ENCODE measurements at places on chromosomes 16 and 17.

DNA sequence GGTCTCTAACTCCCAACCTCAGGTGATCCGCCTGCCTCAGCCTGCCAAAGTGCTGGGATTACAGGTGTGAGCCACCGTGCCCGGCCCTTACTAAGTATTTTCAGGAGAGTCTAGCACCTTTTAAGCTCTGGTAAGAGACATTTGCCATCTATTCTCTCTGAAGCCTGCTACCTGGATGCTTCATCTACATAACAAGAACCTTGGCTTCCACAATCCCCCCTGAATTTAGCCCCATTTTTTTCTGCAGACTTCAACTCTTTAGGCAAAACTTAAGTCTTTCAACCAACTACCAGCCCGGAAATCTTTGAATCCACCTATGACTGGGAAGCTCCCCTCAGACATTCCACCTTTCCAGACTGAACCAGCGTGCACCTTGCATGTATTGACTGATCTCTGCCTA lies 14.0 kb upstream of the UBE2I start:
- DNase-seq, result no peak

- no peak for DNase-seq
These were observed 458 bp downstream of the ENKD1 start for GRCh38 chr16:67666032-67666551.

GRCh38 chr16:61544165-61544564 lies 492.1 kb downstream of the CDH8 start:
- no peak for DNase-seq

- DNase-seq, result no peak
These were observed 2.0 kb downstream of the RBBP6 start for GRCh38 chr16:24541233-24541933.

- DNase-seq, result no peak
These were observed 295.3 kb downstream of the SOX9 start for GRCh38 chr17:72416054-72416675.

DNA sequence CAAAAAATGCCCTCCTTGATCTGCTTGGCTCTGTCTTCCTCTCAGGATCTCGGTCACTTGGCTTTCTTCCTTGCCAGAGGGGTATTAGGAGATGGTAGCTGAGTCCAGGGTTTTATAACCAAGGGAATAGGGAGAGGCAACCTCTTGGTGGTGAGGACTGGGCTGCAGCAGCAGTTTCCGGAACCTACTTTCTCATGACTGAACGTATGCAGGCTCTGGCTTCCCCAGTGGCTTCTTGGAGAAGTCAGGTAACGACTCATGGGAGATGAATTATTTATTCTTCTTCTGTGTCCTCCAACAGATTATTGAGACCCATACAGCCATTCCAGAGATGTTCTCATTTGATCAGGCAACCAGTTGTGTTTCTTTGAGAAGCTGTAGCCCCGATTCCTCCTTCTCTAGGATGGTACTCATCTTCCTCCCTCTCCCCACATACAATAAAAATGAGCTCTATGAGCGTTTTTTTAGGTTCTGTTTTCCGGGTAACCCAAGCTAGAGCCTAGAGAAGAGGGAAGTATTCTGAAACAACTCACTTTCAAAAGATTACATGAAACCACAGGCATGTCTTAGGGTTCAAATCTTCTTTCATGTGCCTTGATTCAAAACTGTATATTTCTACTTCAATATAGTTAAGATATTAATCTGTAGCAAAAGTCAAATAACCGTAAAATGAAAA lies 22.3 kb upstream of the DHX40 start:
- no peak for DNase-seq

GRCh38 chr17:27540318-27541101 lies 84.3 kb downstream of the KSR1 start:
- no peak for DNase-seq

- no peak for DNase-seq
These were observed 211.7 kb downstream of the C16orf78 start for GRCh38 chr16:49585143-49585832.

DNA sequence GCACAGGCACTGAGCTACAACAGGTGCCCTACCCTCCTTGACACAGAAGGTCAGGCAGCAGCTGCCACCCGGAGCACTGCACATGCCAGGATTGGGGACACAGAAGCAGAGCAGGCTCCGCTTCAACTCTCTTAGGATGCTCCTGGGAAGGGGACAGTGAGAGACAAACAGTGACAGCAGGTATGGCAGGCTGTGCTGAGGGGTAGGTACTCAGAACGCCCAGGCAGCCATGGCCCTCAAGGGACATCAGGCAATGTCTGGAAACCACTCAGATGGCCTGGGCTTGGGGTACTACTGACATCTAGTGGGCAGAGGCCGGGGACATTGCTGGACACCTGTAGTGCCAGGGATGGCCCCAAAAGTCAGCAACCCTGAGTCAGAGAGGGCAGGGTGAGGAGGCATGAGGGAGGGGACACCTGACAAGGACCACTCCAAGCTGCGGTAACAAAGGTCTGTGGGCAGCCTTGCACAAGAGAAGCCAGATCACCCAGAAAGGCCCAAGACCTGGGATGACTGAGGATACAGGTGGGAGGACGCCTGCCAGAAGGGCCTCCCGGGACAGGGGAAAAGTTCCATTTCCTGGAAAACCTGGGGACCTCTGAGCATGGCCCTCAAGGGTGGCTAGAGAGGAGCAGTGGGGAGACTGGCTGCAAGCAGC lies 21.2 kb downstream of the PEMT start:
- DNase-seq, result no peak

DNA sequence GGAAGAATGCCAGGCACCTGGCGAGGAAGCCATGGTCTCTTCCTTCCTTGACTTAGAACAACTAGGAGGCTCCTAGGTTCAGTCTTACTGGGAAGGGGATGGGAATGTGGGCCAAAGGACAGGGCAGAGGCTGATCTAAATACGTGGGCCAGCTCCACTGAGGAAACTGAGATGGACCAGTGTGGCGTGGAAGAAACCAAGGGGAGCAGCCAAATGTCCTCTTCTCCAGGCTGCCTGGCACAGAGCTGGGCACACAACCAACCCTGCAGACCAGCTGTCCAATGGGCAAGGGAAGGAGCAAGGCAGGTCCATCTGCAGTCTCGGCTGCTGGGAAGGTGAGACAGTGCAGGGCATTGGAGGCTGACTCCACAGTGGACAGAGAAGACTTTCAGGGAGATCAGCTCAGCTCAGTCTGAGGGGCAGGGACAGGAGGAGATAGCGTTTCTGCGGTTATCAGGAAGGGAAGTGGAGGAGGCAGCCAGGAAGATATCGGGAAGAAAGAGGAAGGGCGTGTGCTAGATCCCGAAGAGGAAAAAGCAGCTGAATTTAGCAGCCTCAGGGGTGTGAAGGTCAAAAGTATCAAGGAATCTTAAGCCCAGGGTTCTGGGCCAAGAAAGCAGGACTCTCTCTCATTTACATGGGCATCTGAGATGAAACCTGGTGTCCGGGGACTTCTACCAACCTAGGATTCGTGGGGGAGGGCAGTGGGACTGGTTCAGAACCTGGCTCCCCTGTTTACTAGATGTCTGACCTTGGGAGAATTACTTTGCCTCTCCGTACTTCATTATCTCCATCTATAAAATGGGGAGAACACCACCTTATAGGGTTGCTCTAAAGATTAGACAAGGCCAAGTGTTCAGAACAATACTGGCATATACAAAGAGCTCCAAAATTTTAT lies 1.8 kb downstream of the KIFC3 start:
- no peak for DNase-seq

- DNase-seq, result no peak
These were observed 106.9 kb downstream of the RGS9 start for GRCh38 chr17:65243838-65244625.

DNA sequence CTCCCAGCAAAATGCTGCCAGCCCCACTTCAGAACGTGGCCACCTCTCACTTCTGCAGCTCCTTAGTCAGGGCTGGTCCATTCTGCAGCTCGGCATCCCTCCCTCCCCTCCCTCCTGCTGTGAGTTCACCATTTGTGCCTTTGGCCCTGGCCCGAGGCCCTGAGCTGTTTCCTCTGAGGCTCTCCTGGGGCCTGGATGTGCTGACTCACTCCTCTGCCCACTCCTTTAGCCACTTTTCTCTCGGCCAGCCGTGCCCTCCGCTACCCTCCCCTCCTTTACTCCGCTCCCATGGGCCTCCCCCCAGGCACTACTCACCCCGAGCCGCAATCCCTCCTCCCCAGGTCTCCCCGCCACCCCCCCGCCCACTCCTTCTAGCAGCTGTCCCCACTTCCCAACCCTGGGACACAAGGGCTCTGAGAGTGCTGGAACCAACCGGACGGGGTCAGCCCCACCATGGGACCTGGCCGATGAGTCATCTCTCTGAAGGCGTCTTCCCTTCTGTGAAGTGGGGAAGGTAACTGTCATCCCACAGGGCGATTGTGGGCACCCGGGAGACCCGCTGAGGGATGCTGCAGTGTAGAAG lies 11.5 kb downstream of the KCNG4 start:
- DNase-seq, result no peak

GRCh38 chr17:17675416-17675815 lies 5.8 kb upstream of the RAI1 start:
- DNase-seq, result no peak

DNA sequence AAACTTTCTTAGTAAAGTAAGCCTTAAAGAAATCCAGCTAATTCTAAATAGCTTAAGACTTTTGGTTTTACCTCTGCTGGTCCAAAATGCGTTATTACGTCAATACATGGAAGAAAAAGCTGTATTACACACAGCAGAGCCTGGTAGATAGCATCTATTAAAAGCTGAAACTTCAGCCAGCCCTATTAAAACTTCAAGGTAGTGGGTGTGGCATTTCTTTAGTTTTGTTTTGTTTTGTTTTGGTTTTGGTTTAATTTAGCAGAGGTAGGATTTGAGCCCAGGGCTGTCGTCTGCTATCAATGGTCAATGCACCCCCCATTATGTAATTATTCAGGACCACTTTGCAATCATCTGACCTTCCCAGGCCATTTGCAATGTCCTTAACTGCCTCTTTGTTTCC lies 318.4 kb upstream of the MAF start:
- no peak for DNase-seq

DNA sequence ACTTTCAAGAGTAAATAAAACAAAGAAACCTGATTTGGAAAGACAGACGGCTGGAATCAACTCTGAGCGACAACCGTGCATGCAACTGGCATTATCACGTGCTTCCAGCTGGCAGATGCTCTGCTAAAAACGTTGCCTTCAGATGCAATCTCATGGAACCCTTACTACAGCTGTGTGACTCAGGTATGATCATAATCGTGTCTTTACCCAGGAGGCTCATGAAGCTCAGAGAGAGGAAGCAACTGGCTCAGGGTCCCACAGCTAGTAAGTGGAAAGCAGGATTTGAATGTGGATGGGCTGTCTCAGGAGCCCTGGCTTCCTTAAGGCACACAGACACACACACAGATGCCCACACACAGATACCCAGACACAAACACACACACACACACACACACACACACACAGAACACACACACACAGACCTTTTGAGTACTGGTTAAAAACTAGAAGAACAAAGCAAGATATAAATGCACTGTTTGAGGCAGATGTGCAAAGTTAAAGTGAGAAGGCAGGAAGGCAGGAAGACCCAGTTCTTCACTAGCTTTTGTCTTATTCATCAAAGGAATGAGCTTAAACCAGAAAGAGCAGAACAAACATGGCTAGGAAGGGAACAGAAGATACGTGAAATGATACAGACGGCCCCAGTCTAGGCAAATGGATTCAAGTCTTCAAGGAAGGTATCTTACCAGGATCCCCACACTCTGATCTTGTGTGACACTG lies 275.2 kb downstream of the MAF start:
- DNase-seq, result no peak

GRCh38 chr17:1232786-1233185 lies 37.5 kb upstream of the BHLHA9 start:
- no peak for DNase-seq

DNA sequence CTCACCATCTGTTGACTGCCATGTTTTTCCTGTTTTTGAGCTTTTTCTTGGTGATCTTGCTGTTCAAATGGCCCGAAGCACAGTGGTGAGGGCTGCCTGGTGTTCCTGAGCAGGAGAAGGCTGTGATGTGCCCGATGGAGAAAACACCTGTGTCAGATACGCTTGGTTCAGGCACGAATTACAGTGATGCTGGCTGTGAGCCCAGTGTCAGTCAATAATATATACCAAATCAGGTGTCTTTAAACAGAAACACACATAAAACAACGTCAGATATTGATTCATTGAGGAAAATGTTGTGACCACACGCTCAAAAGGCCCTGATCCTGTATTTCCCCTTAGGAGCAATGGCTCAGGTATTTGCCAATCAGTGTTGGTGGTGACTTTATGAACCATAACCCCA lies 111.7 kb downstream of the SDR42E1 start:
- DNase-seq, result no peak

DNA sequence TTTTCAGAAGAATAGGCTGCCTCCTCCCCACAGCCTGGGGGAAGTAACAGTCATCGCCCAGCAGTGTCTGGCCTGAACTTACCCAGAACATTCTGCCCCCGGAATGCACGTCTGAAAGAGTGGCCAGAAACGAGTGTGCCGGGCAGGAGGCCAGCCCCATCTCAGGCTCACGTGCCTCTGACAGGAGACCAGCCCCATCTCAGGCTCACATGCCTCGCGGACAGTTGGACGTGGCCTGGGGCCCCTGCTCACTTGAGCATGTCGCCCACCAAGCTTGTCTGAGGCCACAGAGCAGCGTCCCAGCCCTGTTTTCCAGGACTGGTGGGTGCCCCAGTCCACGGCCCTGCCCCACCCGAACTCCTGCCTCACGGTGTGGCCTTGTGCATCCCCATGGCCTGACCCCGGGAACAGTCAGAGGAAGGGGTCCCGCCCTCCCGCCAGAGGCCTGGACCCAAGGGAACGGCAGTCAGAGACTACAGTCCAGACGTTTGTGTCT lies 16.3 kb upstream of the CDH15 start:
- DNase-seq, result no peak

GRCh38 chr16:61555718-61556441 lies 480.4 kb downstream of the CDH8 start:
- DNase-seq, result no peak

GRCh38 chr16:53219795-53220454 lies 165.1 kb downstream of the CHD9 start:
- no peak for DNase-seq

DNA sequence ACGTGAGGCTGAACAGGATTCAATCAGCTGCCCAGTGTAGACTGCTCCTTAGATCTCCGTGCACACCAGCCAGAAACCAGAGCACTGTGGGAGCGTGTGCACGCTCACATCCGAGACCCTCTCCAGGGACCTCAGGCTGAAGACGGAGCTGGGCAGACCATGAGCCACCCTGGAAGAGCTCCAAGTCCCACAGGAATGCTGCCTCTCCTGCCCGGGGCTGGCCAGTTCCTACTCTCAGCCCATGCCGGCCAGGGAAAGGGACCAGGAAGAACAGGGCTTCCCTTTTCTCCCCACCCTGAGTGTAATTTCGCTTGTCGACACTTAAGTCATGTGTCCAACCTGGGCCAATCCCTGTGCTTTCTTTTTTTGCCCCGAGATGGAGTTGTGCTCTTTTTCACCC lies 6.9 kb downstream of the ALYREF start:
- no peak for DNase-seq

DNA sequence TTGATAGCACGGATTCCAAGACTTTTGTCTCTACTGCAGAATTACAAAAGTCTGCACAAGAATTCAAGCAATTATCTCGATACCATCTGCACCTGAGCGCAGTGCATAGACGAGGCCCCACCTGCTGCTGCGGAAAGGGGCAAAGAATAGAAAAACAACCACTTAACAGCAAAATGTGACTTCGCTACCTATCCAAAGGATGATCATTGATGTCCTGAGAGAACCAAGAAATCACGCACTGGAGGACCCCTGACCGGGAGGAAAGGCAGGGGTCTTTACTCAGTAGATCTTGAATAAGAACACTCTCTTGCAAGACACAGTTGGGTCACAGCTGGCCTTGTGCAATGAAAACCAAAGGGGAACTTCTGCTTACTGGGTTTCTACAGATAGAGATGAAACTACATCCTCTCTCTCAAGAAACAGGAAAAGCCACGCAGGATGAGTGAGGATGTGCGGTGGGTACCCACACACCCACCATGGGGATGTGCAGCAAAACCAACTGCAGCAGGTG lies 147.4 kb upstream of the RPH3AL start:
- DNase-seq, result no peak
